ENCODE measurements at places on chromosomes 12 and 14.

- DNase-seq: no peak
Measured at GRCh38 chr12:119864591-119864990, 12.5 kb downstream of the CIT start.

DNA sequence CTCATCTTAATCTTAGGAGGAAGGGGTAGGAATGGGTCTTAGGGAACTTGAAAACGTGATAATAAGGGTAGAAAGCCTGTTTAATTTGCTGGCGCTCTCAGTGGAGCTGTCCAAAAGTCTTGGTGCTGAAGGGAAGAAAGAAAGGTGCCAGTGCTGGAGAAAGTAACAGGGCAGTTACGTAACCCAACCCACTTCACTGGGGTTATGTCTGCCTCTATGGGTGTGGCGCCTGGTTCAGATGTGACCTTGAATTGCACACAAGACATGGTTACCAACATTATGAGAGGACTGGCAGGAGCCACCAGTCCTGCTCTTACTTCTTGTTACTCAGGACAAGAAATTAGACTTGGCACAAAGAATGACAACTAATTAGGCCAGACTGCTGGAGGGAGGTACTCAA lies 18.6 kb upstream of the GPATCH2L start:
- DNase-seq: no peak

GRCh38 chr12:90028635-90029051 lies 320.0 kb upstream of the ATP2B1 start:
- DNase-seq: no peak

DNA sequence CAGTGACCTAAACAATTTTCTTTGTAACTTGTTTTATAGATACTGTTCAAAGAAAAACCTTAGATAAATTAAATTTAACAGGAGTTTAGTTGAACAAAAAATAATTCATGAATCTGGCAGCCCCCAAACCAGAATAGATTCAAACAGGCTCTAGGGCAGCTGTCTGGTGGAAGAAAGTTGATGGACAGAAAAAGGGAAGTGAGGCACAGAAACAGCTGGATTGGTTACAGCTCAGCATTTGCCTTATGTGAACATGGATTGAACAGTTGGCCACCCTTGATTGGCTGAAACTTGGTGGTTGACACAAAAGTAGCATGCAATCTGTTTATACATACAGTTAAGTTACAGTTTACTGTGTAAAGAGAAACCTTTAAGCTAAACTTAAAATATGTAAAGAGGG lies 954.3 kb upstream of the FLRT2 start:
- no peak for DNase-seq

- no peak for DNase-seq
Measured at GRCh38 chr12:40185303-40185693, 39.5 kb upstream of the LRRK2 start.

DNA sequence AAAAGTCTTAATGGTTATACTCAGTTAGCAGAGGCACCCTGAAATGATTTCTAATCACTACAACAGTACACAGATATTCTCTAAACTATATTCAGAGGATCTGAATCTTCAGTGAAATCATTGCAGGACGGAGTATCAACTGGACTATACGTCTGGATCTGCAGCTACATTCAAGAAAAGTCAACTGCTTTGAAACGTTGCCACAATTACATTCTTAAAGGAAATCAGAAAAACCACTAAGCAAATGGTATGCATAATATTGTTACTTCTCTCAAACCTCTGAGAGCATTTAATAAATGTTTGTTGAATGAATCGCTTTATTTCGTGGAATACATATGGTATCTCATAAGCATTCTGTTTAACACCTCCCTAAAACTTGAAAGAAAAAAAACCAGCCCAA lies 67.4 kb downstream of the MED13L start:
- no peak for DNase-seq

GRCh38 chr14:38042322-38042721 lies 165.4 kb upstream of the SSTR1 start:
- no peak for DNase-seq

GRCh38 chr12:38507839-38508238 lies 191.3 kb downstream of the ALG10B start:
- DNase-seq: no peak

GRCh38 chr12:14959463-14959862 lies 1.9 kb downstream of the ARHGDIB start:
- DNase-seq: no peak

DNA sequence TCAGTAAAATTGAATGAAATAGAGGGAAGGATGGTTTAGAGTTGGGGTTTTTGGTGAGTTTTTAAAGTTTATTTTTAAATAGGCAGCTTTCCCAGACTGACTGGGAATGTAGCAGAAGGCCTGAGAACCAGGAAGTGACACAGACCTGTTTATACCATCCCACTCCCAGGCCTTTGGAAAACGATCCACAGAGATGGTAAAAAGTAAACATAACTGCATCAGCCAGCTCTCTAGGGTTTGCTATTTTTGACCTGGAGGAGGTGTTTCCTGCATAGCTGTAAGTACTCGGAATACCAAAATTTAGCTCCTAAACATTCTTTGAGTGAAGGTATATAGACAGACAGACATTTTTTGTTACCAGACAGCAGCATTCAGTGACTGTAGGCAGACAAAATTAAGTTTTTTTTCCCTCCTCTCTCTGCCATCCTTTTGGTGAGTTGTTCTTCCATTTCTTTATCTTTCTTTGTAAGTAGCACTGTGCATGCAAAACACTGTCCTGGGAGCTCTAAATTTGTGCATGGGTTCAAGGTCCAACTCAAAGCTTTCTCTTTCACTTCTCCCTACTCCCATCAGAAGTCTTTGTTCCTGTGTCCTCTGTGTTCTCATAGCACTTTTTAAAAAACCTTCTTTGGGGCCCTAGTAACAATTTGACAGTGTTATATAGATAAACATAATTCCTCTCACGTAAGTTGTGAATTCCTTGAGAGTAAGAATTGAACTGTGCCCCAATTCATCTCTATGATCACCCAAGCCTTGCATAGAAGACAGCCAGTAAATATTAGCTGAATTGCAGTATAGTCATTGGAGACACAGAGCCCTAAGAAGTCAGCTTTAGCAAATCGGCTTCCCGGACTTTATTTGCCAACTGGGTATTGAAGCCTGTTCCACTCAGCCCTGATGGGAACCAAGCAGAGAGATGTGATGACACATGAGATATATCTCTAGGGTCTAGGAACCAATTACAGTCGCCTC lies 37.4 kb downstream of the SUSD6 start:
- no peak for DNase-seq

GRCh38 chr12:30414507-30414906 lies 281.2 kb downstream of the IPO8 start:
- no peak for DNase-seq

- DNase-seq: no peak
Measured at GRCh38 chr12:77064896-77065360, 441 bp downstream of the E2F7 start.

- DNase-seq: no peak
Measured at GRCh38 chr12:133235401-133236112, at the start of gene ANHX. Gene ANHX (minus strand): TSS chr12:133235877. CDS start chr12:133234356, 1,521 bp downstream.

DNA sequence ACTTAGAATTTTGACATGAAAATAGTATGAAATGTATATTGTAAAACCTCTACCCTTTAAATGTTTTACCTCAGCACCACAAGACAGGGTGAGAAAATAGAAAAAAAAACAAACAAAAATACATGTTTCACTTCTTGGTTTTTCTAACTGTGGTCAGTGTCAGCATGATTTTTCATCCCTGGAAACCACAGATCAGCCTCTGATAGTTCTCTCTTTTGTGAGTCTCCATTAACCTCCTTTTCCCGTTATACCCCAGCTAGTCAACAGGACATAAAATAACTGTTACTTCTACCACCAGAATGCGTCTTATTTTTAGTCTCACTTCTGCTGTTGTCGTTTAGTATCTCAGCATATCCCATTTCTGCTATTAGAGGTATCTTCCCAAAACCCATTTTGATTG lies 48.3 kb upstream of the KCNMB4 start:
- no peak for DNase-seq

GRCh38 chr14:67276131-67276530 lies 34.9 kb downstream of the PALS1 start:
- DNase-seq: no peak

DNA sequence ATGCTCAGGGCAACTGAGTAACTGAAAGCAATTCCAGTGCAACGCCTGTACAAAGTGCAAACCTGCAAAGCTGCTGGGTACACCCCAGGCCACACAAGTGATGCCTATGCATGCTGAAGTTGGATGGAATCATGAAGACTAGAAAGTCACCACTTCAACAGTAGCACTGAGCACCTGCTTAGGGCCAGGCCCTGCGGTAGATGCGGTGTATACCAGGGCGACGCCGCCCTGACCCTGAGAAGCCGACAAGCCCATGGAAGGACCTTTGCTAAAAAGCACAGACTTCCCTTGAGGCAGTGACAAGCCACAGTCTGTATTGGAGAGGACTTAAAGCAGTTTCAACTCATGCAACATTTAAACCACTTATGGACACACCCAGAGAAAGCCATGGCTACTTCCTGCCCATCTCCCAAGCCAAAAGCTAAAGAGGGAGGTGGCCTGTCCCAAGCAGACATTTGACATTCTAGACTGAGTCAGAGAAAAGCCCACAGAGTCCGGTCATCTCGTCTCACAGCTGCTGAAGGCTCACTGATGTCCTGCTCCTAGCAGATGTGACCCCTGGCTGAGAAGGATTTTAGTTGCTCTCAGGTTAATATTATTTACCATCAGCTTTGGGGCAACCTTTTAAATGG lies 843.9 kb upstream of the TMEM132C start:
- no peak for DNase-seq

DNA sequence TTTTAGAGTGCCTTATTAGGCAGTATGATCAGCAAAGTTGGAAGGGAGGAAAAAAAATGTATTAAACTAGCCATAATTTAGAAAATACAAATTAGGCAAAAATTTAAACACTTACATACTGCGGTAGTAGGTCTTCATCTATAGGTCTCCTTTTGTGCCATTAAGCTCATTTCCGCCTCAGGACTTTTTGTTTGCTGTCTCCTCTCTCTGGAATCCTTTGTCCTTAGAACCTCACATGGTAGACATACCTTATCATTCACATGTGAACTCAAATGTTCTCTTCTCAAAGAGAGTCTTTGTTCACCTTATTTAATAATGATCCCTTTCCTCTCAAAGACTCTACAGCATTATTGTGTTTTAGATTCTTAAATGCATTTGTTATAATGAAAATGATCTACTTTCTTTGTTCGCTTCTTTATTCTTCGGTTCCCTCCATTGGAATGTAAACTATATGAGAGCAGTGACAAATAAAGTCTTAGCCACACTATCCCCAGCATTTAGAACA lies 14.7 kb downstream of the FANCM start:
- DNase-seq: no peak

- DNase-seq: no peak
Measured at GRCh38 chr12:4440187-4440941, 5.3 kb downstream of the FGF6 start.

- no peak for DNase-seq
Measured at GRCh38 chr14:71720978-71721624, 211.1 kb upstream of the RGS6 start.

- no peak for DNase-seq
Measured at GRCh38 chr12:61563665-61564450, 696.3 kb upstream of the USP15 start.

DNA sequence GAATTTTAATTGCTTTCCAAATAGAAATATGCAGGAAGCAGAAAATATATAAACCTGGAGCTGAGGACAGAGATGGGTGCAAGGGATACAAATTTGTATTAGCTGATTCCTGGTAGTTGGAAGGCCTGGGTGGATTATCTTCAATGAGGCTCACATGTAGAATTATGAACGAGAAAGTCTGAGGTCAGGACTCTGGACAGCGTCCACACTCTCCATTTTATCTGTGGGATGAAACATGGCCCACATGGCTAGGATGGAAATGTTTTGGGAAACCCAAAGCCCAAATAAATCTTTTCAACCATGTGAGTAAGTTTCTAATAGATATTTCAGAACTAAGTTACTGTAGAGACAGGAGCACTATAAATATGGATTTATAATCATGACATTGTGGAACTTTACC lies 256.1 kb downstream of the APAF1 start:
- DNase-seq: no peak

GRCh38 chr14:39158222-39158858 lies 11.8 kb downstream of the TRAPPC6B start:
- DNase-seq: no peak

- DNase-seq: peak; percentile 40
Measured at GRCh38 chr14:50821510-50822464, 9.2 kb downstream of the NIN start.

DNA sequence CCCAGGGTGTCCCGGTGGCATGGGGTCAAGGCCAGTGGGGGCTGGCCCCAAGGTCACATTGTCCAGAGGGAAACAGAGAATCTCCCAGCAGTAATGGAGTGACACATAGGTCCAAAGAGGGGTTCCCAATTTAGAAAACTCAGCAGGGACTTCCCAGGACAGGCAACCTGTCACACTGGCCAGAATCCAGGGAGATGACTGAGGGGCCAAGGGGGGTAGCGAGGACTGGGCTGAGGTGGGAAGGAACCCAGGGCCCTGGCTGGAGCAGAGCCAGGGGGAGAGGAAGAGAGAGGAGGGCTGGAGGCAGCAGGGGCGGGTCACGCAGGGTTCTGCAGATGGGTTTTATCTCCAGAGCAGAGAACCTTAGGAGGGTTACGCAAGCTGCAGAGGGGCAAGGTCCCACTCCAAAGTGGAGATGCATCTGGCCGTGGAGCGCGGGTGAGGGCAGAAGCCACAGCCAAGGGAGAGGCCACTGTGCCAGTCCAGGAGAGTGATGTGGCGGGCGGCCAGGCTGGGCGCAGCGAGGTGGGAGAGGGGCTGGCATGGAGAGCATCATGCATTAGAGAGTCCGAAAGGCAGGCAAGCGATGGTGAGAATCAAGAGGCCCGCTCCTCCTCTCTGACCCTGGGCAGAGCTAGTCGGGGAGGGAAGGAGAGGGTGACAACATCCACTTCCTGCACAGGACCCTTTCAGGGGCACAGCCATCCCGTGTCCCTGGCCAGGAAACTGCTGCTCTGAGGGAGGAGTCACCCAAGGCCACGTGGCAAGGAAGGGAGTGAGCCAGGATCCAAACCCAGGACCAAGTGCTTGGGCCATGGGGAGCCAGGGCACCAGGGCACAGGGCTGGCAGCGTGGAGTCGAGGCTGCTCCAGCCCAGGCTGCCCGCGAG lies 29.0 kb downstream of the NCOR2 start:
- no peak for DNase-seq

- no peak for DNase-seq
Measured at GRCh38 chr12:126482238-126482889, 1417.1 kb downstream of the AACS start.

- no peak for DNase-seq
Measured at GRCh38 chr12:120647375-120647755, 6.9 kb downstream of the CABP1 start.

- DNase-seq: no peak
Measured at GRCh38 chr14:92726135-92726932, 22.1 kb downstream of the LGMN start.

- DNase-seq: no peak
Measured at GRCh38 chr14:61360796-61361525, 39.6 kb downstream of the PRKCH start.

GRCh38 chr12:7092986-7093460 lies 778 bp upstream of the C1R start:
- DNase-seq: no peak

DNA sequence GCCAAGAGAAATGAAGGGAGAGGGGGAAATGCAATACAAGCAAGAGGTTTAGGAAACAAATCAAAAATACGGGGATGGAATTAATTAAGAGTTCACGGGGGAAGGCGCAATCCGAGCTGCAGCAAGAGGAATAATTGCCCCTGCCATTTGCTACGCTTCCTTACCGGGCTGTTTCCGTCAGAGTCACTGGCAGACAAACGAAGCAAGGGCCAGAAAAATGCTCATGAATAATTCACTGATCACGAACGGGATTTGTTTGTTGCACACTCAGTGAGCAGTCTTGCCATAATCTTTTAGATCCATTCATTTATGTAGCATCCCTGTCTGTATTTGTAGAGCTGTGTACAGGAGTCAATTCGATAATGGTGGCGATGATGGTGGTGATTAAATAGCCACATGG lies 39.0 kb downstream of the PLXNC1 start:
- no peak for DNase-seq

Data from stimulated activated CD4-positive, alpha-beta T cell treated with anti-CD3 and anti-CD28 coated beads, TNF-alpha, amount 100 ng/mL, for 24 hours (primary cell).